Stimulated activated CD4-positive, alpha-beta T cell treated with anti-CD3 and anti-CD28 coated beads, Interleukin-1b, Interleukin-23, amount 100 ng/mL, for 1 hour (primary cell): ENCODE measurements at places on chromosomes 12 and 14.

GRCh38 chr14:100820957-100821356, 5.0 kb upstream of the MEG3 start:
- DNase-seq = no peak

GRCh38 chr12:13193505-13194231, 2.9 kb upstream of the EMP1 start:
- no peak for DNase-seq

DNA sequence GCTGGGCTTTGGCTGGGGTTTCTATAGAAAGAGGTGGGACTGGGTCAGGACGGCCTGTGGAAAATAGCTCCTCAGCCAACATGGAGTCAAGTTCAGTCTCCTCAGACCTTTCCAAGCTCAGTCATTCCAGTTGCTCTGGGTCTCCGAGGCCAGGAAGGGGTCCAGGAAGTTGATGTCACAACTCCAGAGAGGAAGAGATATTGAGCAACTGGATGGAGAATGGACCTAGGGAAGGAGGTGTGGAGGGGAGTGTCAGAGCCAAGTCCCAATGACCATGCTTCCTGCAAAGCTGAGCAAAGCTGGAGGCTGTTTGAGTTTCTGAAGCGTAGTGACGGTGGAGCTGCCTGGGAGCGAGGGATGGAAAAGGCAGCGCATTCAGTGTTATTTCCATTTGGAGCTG, 86.1 kb downstream of the SLC24A4 start:
- no peak for DNase-seq

- DNase-seq = no peak
Measured at GRCh38 chr14:96581026-96581425, 78.8 kb downstream of the PAPOLA start.
